ENCODE measurements at places on chromosomes 7 and 10.

- DNase-seq: no peak
Observed at GRCh38 chr10:81040940-81041339, 503.2 kb downstream of the SH2D4B start.

DNA sequence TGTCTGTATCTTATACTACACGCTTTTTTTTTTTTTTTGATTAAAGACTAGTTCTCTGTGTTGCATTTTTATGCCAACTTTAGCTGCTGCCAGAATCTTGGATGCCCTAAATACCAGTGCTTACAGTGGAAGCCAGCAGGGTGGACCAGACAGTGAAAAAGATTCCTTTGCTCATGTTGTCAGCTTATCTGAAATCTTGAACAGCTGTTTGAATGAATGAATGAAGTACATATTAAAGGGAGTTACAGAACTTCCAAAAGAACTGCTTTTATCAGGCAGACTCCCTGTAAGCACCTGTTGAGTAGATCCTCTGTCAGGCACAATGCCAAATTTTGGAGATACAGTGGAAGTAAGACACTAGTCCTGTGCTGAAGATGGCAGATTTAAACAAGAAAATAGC lies 184.9 kb downstream of the PPP1R9A start:
- DNase-seq: no peak

DNA sequence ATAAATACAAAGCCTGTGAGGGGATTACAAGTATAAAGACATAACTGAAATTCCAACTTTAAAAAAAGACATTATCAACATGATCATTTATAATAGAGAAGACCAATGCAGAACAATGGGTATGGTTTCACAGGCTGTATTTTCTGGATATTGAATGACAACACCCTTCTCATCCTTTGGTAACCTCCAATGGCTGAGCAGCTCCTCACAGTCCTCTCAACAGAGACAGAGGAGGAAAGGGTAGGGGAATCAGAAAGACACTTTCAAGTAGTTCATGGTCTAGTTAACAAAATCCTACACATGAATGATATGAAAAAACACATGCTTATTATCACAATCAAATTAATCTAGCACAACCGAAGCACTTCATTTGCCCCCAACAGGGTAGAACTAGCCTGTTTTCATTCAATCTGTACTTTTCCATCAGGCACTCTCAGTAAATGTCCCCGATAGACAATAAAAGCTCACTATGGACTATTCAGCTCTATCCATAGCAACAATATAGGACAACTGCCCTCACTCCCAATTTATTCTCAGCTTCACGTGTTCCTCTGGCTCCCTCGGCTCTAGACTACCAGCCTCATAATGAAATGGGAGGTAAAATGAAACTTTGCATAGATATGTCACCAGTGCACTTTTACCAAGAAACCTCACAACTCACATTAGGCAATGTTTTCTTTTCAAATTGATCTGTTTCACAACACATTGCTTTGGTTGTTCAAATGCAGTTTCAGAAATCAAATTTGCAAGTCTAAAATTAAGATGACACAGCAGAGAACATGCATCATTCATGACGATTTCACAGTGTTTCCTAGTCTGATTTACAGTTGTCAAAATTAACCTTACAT lies 211.4 kb downstream of the THSD7A start:
- no peak for DNase-seq

GRCh38 chr7:155835446-155836215 lies 23.4 kb upstream of the SHH start:
- no peak for DNase-seq

DNA sequence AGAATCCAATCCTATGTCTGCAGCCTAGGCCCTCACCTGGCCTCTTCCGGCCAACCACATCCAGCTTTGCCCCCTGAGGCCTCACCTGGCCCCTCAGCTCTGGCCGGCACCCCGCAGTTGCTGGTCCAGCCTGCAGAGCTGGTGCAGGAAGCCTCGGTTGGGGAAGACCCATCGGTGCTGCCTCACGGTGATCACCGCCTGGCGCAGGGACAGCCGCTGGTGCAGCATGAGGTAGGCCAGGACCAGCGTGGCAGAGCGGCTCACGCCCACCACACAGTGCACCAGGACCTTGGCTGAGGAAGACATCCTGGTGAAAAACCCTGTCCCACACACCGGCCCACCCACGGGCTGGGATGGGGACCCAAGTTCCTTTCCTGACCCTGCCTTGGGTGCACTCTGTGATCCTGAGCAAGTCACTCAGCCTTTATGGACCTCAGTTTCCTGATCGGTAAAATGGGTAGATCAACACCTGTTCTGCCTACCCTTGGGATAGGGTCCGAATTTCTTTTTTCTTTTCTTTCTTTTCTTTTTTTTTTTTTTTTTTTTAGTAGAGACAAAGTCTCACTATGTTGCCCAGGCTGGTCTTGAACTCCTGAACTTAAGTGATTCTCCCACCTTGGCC lies 5.8 kb upstream of the SAMD8 start:
- DNase-seq: no peak

DNA sequence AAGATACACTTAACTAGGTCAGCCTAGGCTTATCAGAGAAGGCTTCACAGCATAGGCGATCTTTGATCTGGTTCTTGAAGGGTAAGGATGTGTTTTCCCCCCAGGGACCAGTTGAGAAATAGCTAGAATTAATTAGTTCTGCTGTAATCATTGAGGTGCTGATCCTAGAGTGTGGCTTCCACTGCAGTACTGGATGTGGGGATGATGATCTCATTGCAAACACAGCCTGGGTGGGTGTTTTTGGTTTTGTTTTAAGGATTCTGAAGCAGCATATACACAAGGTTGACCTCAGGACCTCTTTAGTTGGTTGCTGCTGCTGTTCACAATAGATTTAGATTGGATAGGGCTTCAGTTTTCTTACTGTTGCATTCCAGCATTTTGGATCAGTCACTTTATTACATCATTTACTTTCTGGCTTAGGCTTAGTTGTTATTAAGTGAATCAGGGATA lies 159.7 kb downstream of the AUTS2 start:
- DNase-seq: no peak

- DNase-seq: no peak
Observed at GRCh38 chr7:56605146-56605545, 488.9 kb upstream of the NUPR2 start.

- no peak for DNase-seq
Observed at GRCh38 chr7:107693396-107693795, 32.8 kb downstream of the SLC26A4 start.

DNA sequence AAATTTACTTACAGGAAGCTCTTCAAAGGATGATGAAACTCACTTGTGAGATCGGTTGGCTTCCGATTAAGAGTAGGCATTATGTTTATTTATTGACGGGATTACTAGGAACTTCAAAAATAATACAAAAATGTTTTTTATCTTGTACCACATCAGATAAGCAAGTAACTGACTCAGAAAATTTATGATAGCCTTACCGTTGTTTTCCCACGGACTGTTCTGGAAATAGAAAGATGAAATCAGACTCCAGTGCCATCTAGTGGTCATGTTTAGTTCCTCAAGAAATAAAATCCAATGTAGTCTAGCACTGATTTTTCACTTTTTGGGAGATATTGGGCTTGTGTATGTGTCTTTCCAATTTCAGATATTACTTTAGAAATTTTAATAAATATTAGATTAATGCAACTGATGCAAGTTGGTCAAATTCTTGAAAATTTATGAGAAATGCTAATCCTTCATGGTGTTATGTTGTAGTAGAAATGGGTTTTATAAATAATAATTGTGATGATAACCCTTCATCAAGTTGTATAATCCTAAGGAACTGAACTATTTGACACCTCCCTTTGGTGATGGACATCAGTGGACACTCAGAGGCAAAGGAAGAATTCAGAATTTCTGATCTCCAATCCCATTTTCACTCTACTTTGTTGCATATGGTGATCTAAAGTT lies 168.8 kb downstream of the TMEM26 start:
- DNase-seq: peak; percentile 16

- DNase-seq: no peak
Observed at GRCh38 chr10:113820507-113820906, 33.4 kb downstream of the DCLRE1A start.

DNA sequence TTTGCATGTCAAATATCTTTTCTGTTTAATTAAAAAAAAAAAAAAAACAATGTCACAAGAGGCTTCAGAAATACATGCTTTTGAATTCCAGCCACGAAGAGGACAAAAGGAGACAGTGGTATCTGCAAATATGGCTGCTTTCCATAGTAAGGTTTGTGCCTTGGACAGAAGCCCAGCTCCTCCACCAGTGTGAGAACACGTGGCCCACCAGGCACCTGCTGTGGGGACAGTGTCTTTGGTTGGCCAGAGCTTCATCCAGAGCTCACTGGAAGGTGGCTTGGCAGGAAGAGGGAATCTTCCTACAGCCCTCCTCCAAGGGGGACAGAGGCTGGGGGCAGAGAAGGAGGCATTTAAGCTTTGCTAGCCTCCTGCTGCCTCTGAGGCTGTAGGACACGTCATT lies 144.6 kb downstream of the GLCCI1 start:
- no peak for DNase-seq

DNA sequence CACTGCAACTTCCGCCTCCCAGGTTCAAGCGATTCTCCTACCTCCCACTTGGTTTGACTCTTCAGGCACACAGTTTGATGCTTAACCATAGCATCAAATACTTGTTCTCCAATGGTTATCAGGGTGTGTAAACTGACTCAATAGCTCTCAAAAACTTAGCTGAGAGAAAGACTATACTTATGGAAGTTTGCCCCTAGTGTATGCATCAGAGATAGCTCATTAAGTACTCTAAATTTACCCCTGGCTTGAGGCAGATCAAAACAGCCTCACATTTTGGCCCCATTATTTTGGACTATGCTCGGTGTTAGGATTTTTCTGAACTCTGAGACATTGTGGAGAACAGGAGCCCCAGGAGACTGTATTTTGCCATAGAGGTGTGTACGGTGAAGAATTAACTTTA lies 40.8 kb upstream of the SLC35B4 start:
- no peak for DNase-seq

GRCh38 chr7:18040196-18040595 lies 12.6 kb upstream of the PRPS1L1 start:
- DNase-seq: peak; percentile 27

GRCh38 chr7:117272017-117272759 lies 50.7 kb downstream of the WNT2 start:
- no peak for DNase-seq

DNA sequence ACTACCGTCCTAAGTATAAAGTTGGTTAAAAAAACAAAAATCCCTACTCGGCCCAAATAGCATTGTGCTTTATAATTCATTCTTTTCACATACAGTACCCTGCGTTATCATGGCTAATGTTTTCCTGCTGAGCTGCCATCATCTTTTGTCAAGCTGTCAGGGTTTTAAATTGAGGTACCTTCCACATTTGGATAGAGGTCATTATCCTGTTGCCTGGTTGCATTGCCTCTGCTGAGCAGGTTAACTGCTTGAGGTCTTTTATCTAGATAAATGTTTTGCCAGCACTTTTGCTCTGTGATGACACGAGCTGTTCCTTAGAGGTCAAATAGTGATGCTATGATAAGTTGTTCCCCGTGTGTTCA lies 94.4 kb upstream of the FZD1 start:
- DNase-seq: no peak

DNA sequence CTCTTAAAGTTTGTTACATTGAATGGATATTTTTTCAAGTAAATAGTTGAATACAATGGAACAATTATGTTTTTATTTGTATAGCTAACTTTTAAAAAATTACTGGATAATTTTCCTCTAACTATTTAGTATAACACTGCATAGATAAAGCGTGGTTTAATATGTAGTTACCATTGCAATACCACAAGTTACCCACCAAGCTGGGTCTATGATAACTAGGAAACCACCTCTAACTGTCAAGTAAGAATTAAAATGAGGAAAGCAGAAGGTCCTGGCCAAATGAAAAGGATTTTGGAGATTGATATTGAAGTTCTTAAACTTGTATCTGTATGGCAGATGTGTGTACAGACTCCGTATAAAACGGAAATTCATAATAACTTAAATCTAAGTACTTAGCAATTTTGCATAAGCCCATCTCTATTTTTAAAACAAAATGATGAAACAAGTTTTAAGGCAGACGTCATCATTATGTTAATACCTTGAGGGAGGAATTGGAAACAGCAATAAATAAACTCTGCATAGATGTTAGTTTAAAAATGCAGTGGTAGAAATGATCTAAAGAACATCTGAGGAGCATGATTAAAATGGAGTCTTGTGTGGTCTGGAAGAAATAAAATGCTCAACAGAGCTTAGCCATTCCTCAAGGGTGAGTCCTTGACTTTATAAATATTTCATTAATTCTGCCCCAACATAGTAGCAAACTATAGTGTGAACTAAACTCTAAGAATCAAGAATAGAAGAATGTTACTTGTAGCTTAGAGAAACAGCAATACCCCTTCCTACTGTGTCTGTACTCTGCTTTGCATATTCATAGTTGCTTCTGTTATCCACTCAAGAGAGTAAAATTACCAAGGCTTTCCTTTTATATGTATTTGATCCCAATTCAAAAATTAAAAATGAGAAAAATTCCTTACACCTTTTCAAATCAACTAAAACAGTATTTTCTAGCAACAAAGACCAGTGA lies 206.4 kb upstream of the FERD3L start:
- DNase-seq: no peak

GRCh38 chr7:68038621-68039314 lies 1042.1 kb downstream of the TYW1 start:
- DNase-seq: no peak

DNA sequence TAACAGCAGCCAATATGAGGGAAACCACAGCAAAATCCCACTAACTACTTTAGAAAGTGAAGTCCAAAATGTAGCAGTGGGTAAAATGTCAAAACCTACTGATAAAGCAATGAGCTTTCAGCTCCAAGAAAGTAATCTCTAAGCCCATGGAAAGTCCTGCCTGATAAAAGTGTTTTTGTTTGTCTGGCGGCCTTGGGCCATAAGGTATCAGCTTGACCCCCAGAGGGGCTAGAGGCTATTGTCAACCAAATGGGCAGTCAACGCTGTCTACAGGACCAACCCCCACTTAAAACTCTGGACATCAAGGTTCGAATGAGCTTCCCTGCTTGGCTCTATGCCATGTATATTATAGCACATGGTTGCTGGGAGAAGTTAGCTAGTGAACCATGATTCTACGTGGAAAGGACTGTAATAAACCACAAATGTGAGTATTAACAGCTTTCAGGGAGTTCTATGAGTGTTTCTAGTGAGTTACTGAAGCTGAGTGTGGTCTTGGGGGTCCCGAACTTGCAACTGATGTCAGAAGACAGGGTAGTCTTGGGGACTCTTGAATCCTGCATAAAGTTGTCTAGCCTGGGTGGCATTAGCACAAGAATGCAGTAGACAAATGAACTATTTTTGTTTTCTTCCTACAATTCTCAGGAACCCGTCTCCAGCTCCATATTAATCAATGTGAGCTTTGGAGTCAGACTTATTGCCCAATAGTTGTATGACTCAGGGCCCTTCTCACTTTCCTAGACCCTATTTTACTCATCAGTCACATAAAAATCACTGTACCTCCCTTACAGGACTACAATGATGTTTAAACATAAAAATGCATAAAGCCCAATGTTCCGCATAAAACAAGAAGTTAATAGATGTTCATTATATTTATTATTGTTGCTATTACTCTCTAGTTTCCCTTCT lies 164.9 kb downstream of the DGKI start:
- no peak for DNase-seq

- DNase-seq: peak; percentile 91
Observed at GRCh38 chr10:77513781-77514331, 123.8 kb downstream of the KCNMA1 start.

- DNase-seq: peak; percentile 14
Observed at GRCh38 chr7:124996778-124997177, 67.2 kb upstream of the POT1 start.
